ENCODE measurements at places on chromosomes 5 and 9.

GRCh38 chr5:137233726-137234125 lies 265.4 kb downstream of the SPOCK1 start:
- DNase-seq, result no peak

- no peak for DNase-seq
These were observed 119.7 kb downstream of the CETN3 start for GRCh38 chr5:90289837-90290236.

GRCh38 chr5:115894342-115894741 lies 52.6 kb downstream of the AP3S1 start:
- no peak for DNase-seq

DNA sequence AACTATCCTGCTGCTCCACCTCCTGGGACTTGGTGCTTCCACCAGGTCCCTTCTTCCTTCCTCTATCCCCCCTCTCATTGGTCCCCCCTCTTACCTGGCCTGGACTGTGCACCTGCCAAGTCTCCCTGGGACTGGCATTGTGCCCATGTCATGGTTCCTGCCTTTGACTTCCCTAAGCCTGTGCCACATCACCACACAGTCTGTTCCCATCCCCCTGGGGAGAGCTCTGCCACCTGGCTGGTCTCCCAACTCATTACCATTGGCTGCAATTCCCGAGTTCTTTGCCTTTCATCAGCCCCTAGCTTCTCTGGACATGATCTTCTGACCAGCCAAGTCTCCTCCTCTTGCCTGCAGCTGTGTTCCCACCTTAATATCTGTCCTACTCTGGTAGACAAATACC lies 180.3 kb downstream of the SREK1 start:
- no peak for DNase-seq

- peak; percentile 36 for DNase-seq
These were observed 70.4 kb downstream of the MVB12B start for GRCh38 chr9:126397056-126397455.

- DNase-seq, result no peak
These were observed 26.8 kb downstream of the TRIP13 start for GRCh38 chr5:919356-920000.

DNA sequence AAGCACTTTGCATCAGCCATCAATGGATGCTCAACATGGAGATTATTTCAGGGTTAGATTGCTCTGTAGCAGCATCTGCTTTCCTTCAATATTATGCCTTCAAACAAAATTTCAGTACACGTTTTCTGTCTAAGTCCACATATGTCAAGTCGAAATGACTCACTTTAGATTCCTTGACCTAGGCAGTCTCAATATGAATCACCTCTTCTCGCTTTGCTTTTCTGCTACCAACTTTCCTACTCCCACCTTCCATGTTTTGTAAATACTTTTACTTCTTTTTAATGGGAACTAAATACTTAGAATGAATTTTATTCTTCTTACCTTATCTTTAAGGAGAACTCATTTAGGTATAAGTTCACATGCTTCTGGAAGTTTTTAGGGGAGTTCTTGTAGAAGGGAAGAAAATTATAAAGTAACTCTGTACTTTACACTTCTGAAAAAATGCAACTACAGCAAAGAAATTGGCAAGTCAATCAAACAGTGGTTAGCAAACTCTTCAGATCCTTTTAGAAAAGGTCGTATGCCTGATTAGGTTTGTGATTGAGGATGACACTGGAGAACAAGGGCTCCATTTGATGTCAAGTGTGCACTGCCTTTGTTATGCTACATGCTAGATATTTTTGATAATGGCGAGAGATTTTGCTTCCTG lies 478.5 kb upstream of the SMARCA2 start:
- no peak for DNase-seq

DNA sequence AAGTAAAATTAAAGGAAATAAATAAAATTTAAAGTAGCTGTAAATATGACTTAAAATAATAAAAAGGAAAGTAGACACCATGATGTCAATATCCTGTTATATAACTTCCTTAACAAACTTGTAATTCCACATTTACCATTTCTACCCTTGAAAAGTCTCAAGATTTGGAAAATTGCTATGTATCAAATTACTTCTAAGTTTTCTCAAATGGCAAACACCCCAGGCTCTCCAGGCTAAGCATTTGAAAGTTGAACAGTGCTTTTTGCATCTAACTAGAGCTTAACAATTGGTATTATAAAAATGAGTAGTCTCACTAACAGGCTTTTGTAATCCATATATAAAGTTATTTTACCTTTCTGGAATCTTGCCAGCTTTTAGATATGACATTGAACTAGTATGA lies 41.5 kb upstream of the MACIR start:
- no peak for DNase-seq

GRCh38 chr9:37839496-37840461 lies 39.2 kb downstream of the DCAF10 start:
- DNase-seq, result no peak

GRCh38 chr9:89730715-89731114 lies 125.9 kb downstream of the GADD45G start:
- no peak for DNase-seq

DNA sequence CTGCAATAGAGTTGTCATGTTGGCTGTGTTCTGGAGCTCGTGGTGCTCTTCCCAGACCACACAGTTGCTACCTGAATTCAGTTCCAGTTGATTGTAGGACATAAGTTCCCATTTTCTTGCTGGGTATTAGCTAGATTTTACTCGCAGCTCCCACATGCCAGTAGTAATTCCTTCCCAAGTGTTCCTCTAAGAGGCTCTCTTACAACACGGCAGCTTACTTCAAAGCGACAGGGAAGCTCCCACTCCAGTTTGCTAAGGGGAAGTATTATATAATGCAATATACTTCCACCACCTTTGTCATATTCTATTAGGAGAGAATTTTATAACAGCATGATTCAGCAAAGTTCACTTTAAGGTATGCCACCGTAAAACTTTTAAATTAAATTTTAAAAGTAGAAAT lies 623.0 kb downstream of the SLCO4C1 start:
- DNase-seq, result no peak

DNA sequence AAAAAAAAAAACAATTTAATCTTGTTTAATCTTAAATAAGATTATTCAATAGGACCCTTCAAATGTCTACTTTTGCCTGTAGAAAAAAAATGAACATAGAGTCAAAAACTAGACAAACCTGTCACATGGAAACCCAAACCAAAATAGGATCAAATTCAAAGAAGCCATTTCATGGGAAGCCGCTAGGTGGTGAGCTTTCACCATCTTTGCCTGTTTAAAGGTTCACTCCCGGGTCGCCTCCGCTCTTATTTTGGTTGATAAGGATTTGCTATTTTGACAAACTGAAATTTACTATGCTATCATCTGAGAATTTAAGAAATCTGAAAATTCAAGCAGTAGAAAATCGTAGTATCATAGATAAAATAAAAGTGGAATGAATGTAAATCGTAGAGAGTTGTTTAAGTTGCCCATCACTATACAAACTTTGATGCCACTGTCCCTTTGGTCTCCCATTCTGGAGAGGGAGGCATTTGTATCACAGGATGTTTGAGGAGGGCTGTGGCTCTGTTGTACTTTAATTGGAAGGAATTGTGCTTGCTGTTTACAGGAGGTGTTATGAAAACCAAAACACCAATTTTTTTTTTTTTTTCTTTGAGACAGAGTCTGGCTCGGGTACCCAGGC lies 43.5 kb upstream of the DNAH5 start:
- DNase-seq, result peak; percentile 5

- DNase-seq, result no peak
These were observed 353.4 kb downstream of the SPOCK1 start for GRCh38 chr5:137145721-137146120.

GRCh38 chr9:109632817-109633216 lies 134.7 kb upstream of the PTPN3 start:
- no peak for DNase-seq

DNA sequence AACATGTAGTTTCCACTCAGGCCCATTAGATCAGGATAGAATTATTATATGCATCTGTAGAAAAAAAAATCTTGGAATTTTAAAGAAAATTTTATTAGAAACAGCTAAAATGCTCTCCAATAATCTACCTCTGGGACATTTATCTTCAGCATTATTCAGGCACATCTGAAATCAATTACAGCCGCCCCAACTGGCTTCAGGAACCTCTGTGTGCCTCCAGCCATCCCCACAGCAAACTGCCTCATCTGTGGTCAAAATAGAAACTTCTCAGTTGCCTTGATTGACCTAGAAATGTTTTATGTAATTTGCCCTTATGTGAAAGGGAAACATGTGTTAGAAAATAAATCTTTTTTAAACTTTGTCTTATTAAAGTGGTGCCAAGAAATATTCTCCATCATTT lies 120.1 kb upstream of the LPAR1 start:
- no peak for DNase-seq

DNA sequence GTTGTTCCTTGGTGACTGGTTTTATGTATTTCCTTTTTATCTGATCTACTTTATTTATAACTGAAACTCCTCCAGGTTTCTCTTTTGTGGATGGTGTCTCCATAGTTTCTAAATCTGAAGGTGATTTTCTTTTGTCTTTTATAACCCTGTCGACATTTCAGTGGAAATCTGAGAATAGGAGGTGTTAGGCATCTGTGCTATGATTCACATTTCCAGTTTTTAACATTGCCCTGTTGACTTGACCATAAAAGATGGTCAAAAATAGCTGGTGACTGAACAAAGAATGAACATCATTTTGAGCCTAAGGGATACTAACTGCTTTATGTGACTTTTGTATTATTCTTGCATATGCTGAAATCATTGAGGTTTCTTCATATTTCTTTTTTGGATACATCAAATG lies 190.5 kb downstream of the PCSK1 start:
- no peak for DNase-seq

- no peak for DNase-seq
These were observed 293.6 kb upstream of the SLC24A2 start for GRCh38 chr9:20082406-20082805.

- DNase-seq, result no peak
These were observed 5.8 kb upstream of the C6 start for GRCh38 chr5:41218929-41219657.

GRCh38 chr9:93288341-93288740 lies 104.4 kb downstream of the WNK2 start:
- DNase-seq, result no peak

DNA sequence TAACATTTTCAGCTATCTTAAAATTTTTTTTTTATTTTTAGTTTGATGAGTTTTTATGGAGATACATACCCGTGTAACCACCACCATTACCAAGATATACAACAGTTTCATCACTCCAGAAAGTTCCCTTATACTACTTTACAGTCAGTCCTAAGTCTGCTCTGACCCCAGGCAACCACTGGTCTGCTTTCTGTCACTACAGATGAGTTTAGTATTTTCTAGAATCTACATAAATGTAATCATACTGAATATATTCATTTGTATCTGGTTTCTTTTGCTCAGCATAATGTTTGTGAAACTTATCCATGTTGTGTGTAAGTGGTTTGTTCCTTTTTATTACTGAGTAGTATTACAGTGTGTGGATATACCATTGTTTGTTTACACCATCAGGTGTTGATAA lies 127.8 kb downstream of the GAS1 start:
- DNase-seq, result no peak

DNA sequence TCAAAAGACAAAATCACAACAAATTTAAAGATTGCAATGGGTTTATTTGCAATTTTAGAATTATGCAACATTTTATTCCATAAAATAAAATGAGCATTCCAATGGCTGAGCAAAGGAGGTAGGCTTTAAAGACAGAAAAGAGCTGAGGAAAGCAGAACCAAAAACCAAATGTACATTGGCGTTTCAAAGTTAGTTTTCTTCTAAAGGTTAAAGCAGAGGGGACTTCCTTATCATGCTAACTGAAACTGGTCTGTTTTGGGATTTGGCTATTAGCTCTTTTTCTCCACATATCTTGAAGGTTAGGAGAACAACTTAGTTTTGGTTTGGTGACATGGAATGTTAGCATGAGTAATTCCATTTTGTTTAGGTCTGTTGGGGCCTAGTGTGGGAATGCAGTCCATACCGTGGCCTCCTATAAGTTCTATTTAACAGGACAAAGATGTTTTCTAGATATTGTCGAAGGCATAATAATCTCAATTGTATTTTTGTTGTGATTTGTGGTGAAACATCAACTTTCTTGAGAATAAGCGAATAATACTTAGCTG lies 20.3 kb downstream of the DCP2 start:
- DNase-seq, result no peak

- DNase-seq, result peak; percentile 13
These were observed 62.9 kb upstream of the PPARGC1B start for GRCh38 chr5:149667084-149667828.

GRCh38 chr5:10377081-10377480 lies 23.6 kb downstream of the MARCHF6 start:
- DNase-seq, result no peak

- DNase-seq, result no peak
These were observed 293 bp downstream of the CENPP start for GRCh38 chr9:92325991-92326500.

DNA sequence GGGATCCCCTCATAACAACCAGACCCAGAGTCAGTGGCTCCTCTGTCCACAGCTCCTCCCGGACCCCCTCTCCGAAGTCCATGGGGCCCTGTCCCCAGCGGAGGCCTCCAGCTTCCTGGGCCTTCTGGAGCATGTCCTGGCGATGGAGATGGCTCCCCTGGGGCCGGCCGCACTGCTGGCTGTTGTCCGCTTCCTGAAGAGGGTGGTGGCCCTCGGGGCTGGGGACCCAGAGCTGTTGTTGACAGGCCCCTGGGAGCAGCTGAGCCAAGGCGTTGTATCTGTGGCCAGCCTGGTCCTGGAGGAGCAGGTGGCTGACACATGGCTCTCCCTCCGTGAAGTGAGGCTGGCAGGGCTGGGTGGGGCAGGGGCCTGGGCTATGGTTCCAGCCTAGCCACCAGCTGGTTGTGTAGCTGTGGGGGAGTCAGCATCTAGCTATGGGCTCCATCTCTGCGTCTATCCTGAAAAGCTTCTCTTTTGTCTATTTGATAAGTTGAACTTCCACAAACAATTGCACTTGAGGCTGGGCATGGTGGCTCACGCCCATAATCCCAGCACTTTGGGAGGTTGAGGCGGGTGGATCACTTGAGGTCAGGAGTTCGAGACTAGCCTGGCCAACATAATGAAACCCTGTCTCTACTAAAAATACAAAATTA lies 4.7 kb downstream of the ADGRD2 start:
- no peak for DNase-seq

DNA sequence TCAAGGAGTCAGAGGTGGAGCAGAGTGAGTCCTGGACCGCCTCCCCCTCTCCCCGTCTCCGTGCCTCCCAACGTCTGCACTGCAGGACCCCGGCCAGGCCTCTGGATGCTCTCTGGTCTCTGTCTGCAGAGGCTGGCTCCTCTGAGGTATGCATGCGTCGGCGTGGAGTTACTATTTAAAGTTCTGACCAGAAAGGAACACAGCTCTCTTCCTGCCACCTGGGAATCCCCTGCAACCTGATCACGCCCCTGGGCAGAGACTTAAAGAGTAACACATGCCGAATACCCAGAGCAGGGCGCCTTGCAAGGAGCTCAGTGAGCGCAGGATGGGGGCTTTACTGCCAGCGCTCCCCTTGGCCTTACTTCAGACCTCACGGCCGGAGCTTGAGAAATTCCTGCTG lies 16.0 kb downstream of the ANXA6 start:
- DNase-seq, result peak; percentile 70

GRCh38 chr5:35854248-35854647 lies 2.4 kb upstream of the IL7R start:
- peak; percentile 75 for DNase-seq

DNA sequence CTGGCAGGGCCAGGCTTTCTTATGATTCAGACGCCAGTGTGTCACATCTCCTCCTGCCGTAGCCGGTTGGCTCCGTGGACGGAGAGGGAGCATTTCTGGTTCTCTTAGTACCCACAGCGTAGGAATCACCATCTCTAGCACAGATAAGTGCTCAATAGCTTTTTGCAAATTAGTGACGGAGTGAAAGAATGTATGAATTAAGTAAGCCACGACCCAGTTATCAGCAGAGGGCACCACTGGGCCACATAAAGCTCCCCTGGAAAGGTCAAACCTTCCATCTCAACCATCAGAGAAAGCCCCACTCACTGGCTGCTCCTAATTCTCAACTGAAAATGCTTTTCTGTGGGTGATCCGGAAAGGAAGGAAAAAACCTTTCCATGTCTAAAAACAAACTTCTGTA lies 317.0 kb upstream of the ADCY2 start:
- no peak for DNase-seq

All from CD4-positive, alpha-beta T cell treated with Interleukin-17A for 4 hours (primary cell).